NCI-H510A (cell line): ENCODE measurements at places on chromosomes 5 and 9.

DNA sequence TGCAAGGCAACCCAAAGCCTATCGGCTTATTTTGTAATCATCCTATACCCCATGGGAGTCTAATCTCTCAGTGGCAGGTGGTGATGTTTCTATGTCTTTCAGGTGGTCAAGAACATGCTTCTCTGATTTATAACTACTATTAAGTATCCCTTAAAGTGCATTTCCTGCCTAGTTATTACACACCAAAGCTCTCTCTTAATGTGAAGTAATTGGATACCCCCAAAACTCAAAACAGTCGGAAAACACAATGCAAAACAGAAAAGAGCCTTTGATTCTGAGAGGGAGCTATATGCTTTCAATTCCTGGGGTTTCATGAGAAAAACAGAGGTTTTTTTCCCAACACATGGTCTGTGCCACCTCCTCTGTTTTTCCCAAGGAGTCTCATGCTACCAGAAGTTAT, 416.4 kb downstream of the CSNK1G3 start:
- no peak for DNase-seq

DNA sequence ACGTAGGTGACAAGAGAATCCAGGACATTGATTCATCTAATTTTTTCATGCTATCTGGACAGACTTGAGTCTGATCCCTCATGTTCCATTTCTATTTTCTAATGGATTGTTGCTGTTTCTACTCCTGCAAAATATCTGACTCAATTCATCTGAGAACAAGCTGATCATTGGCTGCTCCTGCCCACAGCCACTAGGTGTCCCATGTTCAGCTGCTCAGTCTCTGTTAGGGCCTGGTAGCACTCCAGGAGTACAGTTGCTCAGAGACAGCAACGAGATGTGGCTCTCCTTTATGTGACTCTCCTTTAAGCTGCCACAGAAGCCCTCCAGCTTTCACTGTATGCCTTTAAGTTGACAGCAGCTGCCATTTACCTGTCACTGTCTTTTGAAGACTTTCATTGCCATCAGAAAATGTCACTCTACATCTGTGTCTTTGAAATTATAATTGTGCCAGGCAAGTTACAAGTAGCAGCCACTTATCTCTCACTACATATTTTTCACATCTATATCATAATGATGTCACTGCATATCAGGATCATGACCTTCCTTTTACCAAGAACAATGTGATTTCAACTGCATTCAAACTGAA, 1944.2 kb upstream of the NUDT12 start:
- no peak for DNase-seq

DNA sequence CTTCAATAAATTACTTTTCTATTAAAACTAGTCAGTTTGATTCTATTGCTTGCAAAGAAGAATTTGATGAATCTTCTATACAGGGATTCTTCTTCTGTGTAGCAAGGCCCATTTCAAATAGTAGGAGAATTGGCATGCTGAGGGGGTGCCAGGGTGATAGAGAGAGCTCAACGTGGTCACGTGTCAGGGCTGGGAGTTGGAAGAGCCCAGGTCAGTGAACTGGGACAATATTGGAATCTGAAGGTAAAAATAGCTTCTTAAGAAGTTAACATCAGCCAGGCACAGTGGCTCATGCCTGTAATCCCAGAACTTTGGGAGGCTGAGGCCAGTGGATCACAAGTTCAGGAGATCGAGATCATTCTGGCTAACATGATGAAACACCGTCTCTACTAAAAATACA, 64.1 kb upstream of the TLE1 start:
- DNase-seq, result no peak

DNA sequence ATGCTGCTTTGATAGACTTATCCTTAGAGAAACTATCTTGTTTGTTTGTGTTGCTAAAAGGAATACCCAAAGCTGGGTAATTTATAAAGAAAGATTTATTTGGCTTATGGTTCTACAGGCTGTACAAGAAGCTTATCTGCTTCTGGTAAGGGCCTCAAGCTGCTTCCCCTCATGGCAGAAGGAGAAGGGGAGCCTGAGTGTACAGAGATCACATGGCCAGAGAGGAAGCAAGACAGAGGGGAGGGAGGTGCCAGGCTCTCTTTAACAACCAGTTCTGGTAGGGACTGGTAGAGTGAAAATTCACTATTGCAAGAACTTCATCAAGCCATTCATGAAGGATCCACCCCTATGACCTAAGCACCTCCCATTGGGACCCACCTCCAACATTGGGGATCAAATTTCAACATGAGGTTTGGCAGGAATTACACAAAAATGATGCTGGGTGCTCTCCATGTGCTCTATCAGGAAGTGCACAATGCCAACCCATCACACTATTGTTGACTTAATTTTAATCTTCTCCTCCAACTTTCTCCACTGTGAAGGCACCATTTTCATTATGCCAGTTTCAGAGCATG, 115.1 kb upstream of the SHB start:
- DNase-seq, result no peak

DNA sequence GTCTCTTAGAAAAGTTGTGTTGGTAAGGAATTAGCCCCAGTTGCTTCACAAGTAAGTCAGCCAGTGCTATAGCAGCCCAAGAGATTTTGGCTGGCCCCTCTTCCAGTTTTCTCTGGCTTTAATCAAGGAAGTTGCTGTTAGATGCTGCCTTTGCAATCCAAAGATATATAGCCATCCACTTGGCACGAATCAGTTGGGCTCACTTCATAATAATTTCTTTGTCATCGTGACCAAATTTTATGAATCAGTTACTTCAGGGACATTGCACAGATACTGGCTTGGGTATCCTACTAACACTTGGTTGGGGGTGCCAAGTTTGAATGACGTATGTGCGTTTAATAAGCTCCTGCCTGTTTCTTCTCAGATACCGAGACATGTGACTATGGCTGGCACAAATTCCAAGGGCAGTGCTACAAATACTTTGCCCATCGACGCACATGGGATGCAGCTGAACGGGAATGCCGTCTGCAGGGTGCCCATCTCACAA, 81.5 kb downstream of the VCAN start:
- no peak for DNase-seq

DNA sequence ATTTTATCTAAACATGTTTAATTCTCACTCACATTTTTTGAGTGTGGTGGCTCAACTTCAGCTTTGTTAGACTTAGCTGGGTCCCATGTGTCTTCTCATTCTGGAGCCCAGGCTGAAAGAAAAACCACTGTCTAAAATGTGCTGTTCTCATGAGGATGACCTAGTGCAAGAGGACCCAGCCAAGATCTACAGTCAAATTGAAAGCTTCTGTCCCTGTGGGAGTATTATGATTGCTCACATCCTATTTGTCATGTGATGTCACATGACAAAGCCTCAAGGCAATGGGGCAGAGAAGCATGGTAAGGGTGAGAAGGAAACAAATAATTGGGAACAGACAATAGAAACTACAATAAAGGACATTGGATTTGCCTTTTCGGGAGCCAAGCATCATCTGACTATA, 113.4 kb upstream of the ASTN2 start:
- DNase-seq, result no peak

GRCh38 chr5:164002628-164003027, 497.2 kb downstream of the MAT2B start:
- DNase-seq, result no peak

DNA sequence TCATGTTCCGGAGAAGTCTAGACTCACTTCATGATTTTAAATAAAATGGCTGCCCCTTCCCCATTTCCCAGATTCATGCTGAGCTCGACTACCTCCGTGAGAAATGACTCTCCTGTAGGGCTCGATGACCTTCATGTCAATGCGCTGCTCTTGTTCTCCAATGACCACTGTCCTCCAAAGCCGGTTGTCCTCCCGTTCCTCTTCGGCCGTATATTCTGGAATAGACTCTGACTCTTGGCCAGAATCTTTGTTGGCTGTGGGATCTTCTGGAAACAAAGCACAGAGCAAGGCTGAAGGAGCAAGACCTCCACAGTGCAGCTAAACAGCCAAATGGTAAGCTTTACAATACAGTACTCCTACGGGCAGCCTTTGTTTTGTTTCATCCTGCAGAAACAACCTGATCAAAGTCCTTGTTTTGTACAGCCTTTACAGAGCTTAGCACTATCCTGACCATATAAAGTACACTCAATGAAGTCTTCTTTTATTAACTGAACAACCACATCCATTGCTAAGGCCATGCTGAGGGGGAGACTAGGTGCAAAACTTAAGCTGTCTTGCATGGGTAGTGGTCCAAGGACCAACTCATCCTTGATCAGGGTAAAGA, 119.5 kb upstream of the PCA3 start:
- DNase-seq, result no peak
